Bone marrow (tissue), 2 donors: ENCODE measurements at places on chromosomes 3 and 15.

GRCh38 chr3:113663324-113663750 is 33.1 kb downstream of the USF3 start:
- DNase-seq: no peak

- DNase-seq: no peak
Observed at GRCh38 chr15:62483814-62484213, 318.7 kb upstream of the C2CD4B start.

- no peak for DNase-seq
Observed at GRCh38 chr15:31409171-31409570, 82.5 kb downstream of the KLF13 start.

GRCh38 chr3:17801131-17801530 is 58.7 kb upstream of the TBC1D5 start:
- no peak for DNase-seq
